ENCODE measurements at places on chromosomes 4 and X.
A peak's percentile ranks its signal among the peaks of the same experiment; 100 is the strongest.

DNA sequence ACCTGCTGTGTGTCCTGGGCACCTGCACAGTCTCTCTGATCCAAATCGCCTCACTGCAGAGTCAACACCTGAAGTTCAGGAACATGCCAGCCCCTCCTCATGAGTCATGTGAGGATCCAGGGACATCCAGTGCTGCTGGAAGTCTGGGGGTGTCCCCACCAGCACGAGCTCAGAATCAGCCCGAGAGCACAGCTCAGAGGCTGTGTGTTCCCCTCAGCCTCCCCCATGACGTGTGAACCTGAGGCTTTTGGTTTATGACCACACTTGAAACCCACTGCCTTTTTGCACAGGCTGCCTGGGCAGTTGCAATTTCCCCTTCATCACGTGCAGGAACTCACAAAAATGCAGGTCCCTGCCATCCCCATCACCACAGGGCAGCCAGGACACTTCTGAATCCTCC is 47.1 kb downstream of the PPP2R2C start:
- DNase-seq = no peak

GRCh38 chr4:176805155-176805554 is 12.4 kb upstream of the VEGFC start:
- no peak for DNase-seq

DNA sequence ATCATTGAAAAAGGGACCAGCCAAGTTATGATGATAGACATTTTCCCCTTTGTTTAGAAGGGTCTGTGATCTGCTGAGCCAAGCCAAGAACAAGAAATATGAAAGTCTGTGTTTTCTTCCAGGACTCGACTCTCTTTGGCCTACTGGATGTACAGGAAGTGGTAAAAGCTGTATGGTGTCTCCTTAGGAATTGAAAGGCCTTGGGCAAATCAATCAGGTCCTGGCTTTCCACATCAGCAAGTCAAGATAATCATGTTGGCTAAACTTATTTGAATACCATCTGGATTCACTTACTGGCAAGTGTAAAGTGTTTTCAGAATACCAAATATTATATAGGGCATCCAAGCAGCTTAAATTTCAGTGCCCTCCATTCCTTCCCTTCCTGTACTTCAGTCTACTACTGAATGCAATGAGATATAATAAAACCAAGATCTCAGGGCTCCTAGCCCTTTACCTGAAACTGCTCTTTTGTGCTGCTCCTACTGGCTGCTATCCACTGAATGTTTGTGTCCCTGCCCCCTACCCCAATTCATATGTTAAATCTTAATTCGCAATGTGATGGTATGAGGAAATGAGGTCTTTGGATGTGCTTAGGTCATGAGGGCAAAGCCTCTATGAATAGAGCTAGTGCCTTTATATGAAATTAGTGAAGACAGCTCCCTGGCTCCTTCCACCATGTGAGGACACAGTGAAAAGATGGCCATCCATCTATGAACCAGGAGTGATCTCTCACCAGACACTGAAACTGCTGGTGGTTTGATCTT is 578.0 kb downstream of the SPRY1 start:
- DNase-seq = no peak

- peak; percentile 25 for DNase-seq
Measured at GRCh38 chrX:63434665-63435064, 83.5 kb upstream of the SPIN4 start.

GRCh38 chr4:1870578-1871443 is at the start of gene NSD2:
TSS of gene NSD2 (plus strand) at chr4:1871393. CDS start at chr4:1900655, 29,262 bp downstream.
- no peak for DNase-seq

- no peak for DNase-seq
Measured at GRCh38 chrX:96361844-96362243, 322.8 kb upstream of the DIAPH2 start.

DNA sequence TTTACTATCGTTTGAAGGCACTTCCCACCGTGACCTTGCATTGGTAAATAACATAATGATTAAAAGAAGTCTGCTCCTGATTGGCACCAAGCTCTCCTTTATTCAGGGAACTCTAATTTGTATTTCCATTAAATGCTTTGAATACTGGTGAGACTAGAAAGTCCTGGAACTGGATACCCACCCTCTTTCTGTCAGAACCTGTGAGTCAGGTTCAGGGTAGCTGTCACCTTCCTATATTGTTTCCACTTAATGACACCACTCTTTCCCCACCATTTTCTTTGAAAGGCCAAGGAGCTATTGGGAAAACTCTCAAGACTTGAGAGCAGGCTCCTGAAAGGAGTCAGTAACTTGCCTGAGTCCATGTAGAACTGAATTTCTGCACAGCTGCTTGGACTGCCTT is 55.9 kb upstream of the RASSF6 start:
- DNase-seq = no peak

DNA sequence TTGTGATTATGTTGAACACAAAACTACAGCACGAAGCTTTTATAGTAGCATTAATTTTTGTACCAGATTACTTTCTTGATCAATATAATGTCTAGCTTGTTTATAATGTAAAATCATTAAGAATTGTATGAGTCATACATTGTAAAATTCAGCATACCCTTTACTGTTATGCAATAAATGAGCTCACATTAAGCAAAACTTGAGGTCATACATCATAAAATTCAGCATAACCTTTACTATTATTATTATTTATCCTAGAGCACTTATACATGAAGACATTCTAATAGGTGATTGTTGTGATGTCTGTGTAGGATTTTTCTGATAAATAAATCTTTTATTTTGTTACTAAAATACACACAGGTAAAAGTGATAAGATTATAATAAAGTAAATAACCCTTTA is 49.4 kb downstream of the DTHD1 start:
- DNase-seq = no peak

GRCh38 chr4:77204621-77205020 is 47.6 kb downstream of the CCNG2 start:
- DNase-seq = no peak

GRCh38 chr4:78767350-78767749 is 8.8 kb upstream of the BMP2K start:
- no peak for DNase-seq

GRCh38 chrX:108437349-108438109 is 693 bp downstream of the COL4A6 start:
- no peak for DNase-seq
